ENCODE measurements at places on chromosomes 4 and X. TPM values are rescaled to one million over a fixed set of nuclear protein-coding genes. Genes with fewer than 3 reads are reported as not detected.

- H3K27me3 ChIP-seq: no peaks in the 10 kb centered on the region
- H3K4me1 ChIP-seq: no peaks in the 10 kb centered on the region
- H3K4me3 ChIP-seq: no peak overlapping the region
- DNase-seq: no peak
These were observed 20.0 kb downstream of the HCCS start for GRCh38 chrX:11131146-11131545.

- DNase-seq: no peak
- no peaks in the 10 kb centered on the region for H3K27me3 ChIP-seq
These were observed 8.9 kb downstream of the PRRG3 start for GRCh38 chrX:151704041-151704663.

GRCh38 chr4:142690406-142691163 is 155.5 kb downstream of the INPP4B start:
- no peak overlapping the region for H3K27ac ChIP-seq
- DNase-seq: no peak
- no peak overlapping the region for H3K4me3 ChIP-seq
- no peaks in the 10 kb centered on the region for H3K4me1 ChIP-seq
- no peaks in the 10 kb centered on the region for H3K36me3 ChIP-seq

DNA sequence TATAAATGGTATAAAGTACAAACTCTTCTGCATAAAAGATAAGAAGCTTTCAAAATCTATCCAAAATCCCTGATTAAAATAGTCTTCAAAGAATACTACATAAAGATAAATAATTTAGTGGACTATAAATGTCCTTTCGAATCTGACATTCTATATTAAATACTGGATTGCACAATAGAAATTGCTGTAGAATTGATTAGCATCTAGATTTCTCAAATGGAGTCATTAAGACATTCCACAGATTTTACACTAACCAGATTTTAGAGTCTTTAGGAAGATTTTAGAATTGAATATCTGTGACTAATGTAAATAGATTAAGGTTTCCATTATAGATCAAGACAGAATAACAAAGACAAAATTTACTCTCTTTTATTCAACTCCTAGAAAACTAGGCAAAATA is 663.9 kb downstream of the STPG2 start:
- H3K4me1 ChIP-seq: no peaks in the 10 kb centered on the region
- no peak overlapping the region for H3K27ac ChIP-seq
- H3K4me3 ChIP-seq: no peak overlapping the region
- H3K36me3 ChIP-seq: no peaks in the 10 kb centered on the region

DNA sequence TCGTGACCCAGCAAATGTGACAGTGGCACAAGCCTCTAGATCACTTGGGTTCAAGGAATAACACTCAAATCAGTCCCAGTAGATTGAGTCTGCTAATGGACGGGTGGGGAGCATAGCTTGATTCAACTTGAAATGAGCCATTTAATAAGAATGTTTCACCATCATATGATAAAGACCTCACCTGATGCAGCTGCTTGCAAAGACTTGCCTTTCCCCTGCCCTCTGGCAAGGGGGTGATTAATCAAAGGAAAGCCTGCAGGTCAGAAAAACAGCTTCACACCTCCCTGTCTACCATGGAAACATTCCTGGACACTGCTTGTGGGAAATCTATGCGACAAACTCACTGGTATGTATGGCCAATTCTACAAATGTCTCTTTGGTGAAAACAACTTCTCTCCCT is 54.5 kb downstream of the CD99L2 start:
- no peak overlapping the region for H3K4me3 ChIP-seq
- no peak overlapping the region for H3K27ac ChIP-seq
- H3K4me1 ChIP-seq: no peaks in the 10 kb centered on the region

- no peak overlapping the region for H3K27ac ChIP-seq
- no peaks in the 10 kb centered on the region for H3K4me1 ChIP-seq
- H3K4me3 ChIP-seq: no peak overlapping the region
- DNase-seq: no peak
- no peaks in the 10 kb centered on the region for H3K36me3 ChIP-seq
These were observed 13.4 kb upstream of the PAPSS1 start for GRCh38 chr4:107733431-107733925.

CXorf49 gene
- total RNA-seq: not detected

- DNase-seq: no peak
- no peaks in the 10 kb centered on the region for H3K36me3 ChIP-seq
- H3K27ac ChIP-seq: no peak overlapping the region
- no peaks in the 10 kb centered on the region for H3K4me1 ChIP-seq
These were observed 200.2 kb downstream of the SMARCA1 start for GRCh38 chrX:129323115-129323514.

PLAC1 gene
- total RNA-seq: 0.58 TPM

- H3K4me3 ChIP-seq: no peak overlapping the region
- no peaks in the 10 kb centered on the region for H3K27me3 ChIP-seq
- peaks cover 3% of the 10 kb centered on the region for H3K4me1 ChIP-seq
- no peaks in the 10 kb centered on the region for H3K36me3 ChIP-seq
- DNase-seq: no peak
- H3K27ac ChIP-seq: no peak overlapping the region
These were observed 40.4 kb upstream of the FAM9B start for GRCh38 chrX:9074326-9074725.

DNA sequence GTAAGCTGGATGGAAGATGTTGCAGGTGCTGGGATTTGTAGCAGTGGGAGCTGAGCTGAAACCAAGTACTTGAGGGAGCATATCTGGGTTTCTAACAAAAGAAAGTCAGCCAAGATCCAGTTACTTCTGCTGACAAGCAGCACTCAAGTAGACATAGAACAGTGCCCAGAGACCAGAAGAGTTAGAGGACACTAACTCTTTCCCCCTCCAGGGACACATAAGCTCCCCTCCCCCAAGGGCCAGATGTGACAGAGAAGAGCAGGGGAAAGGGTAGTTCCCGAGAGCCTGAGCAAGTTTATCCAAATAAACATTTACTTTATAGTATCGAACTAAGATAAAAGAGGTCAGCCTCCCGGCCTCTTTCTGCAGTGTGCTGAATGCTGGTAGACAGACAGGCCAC is 12.2 kb downstream of the TRPC3 start:
- H3K36me3 ChIP-seq: no peaks in the 10 kb centered on the region
- no peaks in the 10 kb centered on the region for H3K4me1 ChIP-seq
- peaks cover 25% of the 10 kb centered on the region for H3K27me3 ChIP-seq
- DNase-seq: no peak
- no peak overlapping the region for H3K27ac ChIP-seq

DNA sequence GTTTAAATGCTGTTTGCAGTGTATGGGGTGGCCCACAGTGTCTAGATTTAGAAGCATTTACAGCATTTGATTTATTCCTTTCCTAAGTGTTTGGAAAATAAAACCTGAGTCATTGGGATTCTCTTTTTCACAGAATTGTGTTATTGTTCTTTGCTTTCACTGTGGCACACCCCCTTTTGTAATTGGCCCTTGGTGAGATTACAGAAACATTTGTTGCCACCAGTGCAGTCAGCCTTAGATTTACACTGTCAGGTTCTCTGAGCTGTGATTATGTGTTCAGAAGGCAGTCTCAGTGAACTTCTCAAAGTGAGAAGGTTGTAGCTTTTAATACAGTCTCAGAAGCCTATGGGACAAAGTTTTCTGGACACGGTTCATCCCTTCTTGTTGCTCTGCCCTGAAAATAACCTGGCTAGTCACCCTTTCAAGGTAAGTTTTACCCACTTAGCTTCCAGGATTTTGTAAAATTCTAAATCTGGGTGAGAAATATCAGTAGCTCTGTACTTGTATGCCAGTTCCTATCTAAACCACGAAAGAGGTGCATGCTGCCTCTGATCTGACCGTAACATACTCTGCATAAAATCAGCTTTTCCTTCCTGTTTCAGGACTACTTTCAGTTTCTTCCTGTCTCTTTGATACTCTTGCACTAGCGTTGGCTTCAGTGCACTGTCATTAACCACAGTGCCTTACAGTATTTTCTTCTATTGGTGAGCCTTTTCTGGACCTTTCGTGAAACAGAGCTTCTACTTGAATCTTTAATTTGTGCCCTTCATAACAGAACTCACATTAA is 12.6 kb downstream of the RUFY3 start:
- peak overlapping the region; percentile 66 for H3K27ac ChIP-seq
- no peaks in the 10 kb centered on the region for H3K27me3 ChIP-seq
- peak; percentile 84 for DNase-seq
- H3K4me1 ChIP-seq: peaks cover 17% of the 10 kb centered on the region
- H3K4me3 ChIP-seq: peak overlapping the region; percentile 59

SYN1 gene
- not detected for total RNA-seq

DNA sequence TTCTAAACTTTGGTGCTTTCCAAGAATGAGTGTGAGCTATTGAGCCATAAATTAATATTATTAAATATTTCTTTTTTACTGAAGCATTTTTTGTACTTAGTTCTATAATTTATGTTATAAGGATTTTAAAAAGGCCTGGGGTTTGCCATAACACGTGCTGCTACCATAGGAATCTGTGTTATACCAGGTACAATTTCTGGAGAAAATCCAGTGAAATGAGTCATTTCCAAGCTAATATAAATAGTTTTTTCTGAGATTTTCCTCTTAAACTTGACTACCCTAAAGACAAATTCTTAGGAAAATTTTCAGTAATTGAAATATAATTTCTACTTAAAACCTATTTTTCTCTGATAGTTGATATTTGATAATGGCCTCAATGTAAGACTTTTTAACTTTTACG is 130.8 kb downstream of the TLL1 start:
- H3K4me3 ChIP-seq: no peak overlapping the region
- H3K27ac ChIP-seq: no peak overlapping the region
- peak; percentile 7 for DNase-seq
- no peaks in the 10 kb centered on the region for H3K4me1 ChIP-seq
- H3K36me3 ChIP-seq: no peaks in the 10 kb centered on the region
- H3K27me3 ChIP-seq: no peaks in the 10 kb centered on the region

- H3K27ac ChIP-seq: no peak overlapping the region
- peaks cover 5% of the 10 kb centered on the region for H3K4me1 ChIP-seq
- H3K36me3 ChIP-seq: no peaks in the 10 kb centered on the region
- H3K27me3 ChIP-seq: no peaks in the 10 kb centered on the region
- no peak overlapping the region for H3K4me3 ChIP-seq
- no peak for DNase-seq
These were observed 195.3 kb upstream of the ANKRD50 start for GRCh38 chr4:124907881-124908280.

GAGE2A gene
- not detected for total RNA-seq

GRCh38 chr4:73345399-73345975 is 58.6 kb upstream of the ALB start:
- H3K27ac ChIP-seq: no peak overlapping the region
- no peak overlapping the region for H3K4me3 ChIP-seq

- no peaks in the 10 kb centered on the region for H3K27me3 ChIP-seq
- H3K4me3 ChIP-seq: peak within 1 kb of the TSS; percentile 88
- H3K36me3 ChIP-seq: no peaks in the 10 kb centered on the region
- peak; percentile 82 for DNase-seq
- peaks cover 8% of the 10 kb centered on the region for H3K4me1 ChIP-seq
These were observed at the start of gene ATP11C for GRCh38 chrX:139932901-139933796. Gene ATP11C, minus strand, starts transcription at chrX:139933053. Its CDS starts 1,011 bp downstream, at chrX:139932042.

GRCh38 chr4:96753216-96753615 is 913.3 kb downstream of the PDHA2 start:
- H3K27ac ChIP-seq: no peak overlapping the region
- H3K4me3 ChIP-seq: no peak overlapping the region
- no peak for DNase-seq
- no peaks in the 10 kb centered on the region for H3K36me3 ChIP-seq
- H3K4me1 ChIP-seq: no peaks in the 10 kb centered on the region
- H3K27me3 ChIP-seq: no peaks in the 10 kb centered on the region

- no peak overlapping the region for H3K4me3 ChIP-seq
- H3K36me3 ChIP-seq: no peaks in the 10 kb centered on the region
- no peaks in the 10 kb centered on the region for H3K27me3 ChIP-seq
- DNase-seq: no peak
These were observed 6.8 kb upstream of the HTRA3 start for GRCh38 chr4:8262637-8263322.

GRCh38 chr4:38967260-38968095 is 64.7 kb downstream of the TMEM156 start:
- H3K36me3 ChIP-seq: no peaks in the 10 kb centered on the region
- no peaks in the 10 kb centered on the region for H3K4me1 ChIP-seq
- peak; percentile 9 for DNase-seq
- H3K27ac ChIP-seq: no peak overlapping the region
- H3K27me3 ChIP-seq: no peaks in the 10 kb centered on the region

- no peaks in the 10 kb centered on the region for H3K36me3 ChIP-seq
- no peak overlapping the region for H3K27ac ChIP-seq
- DNase-seq: no peak
- no peaks in the 10 kb centered on the region for H3K27me3 ChIP-seq
These were observed 129.2 kb downstream of the FHDC1 start for GRCh38 chr4:153065276-153065675.

DNA sequence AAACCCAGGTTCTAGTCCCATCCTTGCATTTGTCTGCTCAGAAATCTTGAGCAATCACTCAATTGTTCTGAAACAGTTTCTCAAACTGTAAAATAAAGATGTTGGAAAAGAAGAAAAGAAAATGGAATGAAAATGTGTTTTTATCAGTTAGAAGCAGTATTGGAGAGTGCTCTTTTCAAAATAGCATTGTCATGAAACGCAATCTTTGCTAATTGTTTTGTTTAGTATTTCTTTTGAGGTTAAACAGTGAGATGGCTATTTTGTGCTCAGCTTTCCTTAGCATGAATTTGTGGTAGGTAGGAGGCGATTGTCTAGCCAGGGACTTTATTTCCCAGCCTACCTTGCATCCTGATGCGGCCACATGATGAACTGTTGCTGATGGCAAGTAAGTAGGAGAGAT is 10.6 kb upstream of the HPF1 start:
- H3K4me3 ChIP-seq: no peak overlapping the region
- no peak overlapping the region for H3K27ac ChIP-seq
- peaks cover 15% of the 10 kb centered on the region for H3K27me3 ChIP-seq

DNA sequence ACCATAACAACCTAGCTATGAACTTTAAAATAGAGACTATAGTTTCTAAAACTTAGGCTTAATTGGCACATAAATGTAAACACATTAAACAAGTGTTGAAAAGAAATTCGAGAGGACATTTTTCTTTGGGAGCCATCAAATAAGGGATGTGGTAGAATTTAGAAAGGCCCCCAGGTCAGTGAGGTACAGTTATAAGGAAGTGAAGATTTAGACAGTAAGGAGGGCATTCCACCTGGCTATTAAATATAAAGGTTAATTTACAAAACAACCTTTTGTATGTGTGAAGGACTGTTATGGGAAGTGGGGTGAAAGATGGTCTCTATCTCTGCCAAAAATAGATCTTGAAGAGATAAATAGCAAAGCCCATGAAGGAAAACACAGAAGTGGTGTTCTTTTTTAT is 83.9 kb downstream of the AFF1 start:
- H3K27me3 ChIP-seq: no peaks in the 10 kb centered on the region
- H3K27ac ChIP-seq: no peak overlapping the region
- no peak overlapping the region for H3K4me3 ChIP-seq
- no peak for DNase-seq
- H3K4me1 ChIP-seq: peaks cover 20% of the 10 kb centered on the region

GRCh38 chr4:46945062-46945461 is 36.0 kb upstream of the COX7B2 start:
- no peaks in the 10 kb centered on the region for H3K4me1 ChIP-seq
- H3K27ac ChIP-seq: no peak overlapping the region
- H3K36me3 ChIP-seq: no peaks in the 10 kb centered on the region
- H3K4me3 ChIP-seq: no peak overlapping the region
- no peaks in the 10 kb centered on the region for H3K27me3 ChIP-seq
- no peak for DNase-seq

CT55 gene
- total RNA-seq: not detected

CXCL11 gene
- total RNA-seq: 1.1 TPM

GRCh38 chrX:16771483-16772398 is 14.5 kb upstream of the TXLNG start:
- H3K4me1 ChIP-seq: no peaks in the 10 kb centered on the region
- H3K4me3 ChIP-seq: no peak overlapping the region
- no peaks in the 10 kb centered on the region for H3K27me3 ChIP-seq

- DNase-seq: peak; percentile 42
- H3K27ac ChIP-seq: no peak overlapping the region
- no peaks in the 10 kb centered on the region for H3K4me1 ChIP-seq
- H3K27me3 ChIP-seq: no peaks in the 10 kb centered on the region
- no peaks in the 10 kb centered on the region for H3K36me3 ChIP-seq
These were observed 35.9 kb downstream of the SUPT20HL1 start for GRCh38 chrX:24396236-24396930.
